Sigmoid colon (tissue), 7 donors: ENCODE measurements at places on chromosomes 3 and 15. TPM values are rescaled to one million over a fixed set of nuclear protein-coding genes. Genes with fewer than 3 reads are reported as not detected.

DNA sequence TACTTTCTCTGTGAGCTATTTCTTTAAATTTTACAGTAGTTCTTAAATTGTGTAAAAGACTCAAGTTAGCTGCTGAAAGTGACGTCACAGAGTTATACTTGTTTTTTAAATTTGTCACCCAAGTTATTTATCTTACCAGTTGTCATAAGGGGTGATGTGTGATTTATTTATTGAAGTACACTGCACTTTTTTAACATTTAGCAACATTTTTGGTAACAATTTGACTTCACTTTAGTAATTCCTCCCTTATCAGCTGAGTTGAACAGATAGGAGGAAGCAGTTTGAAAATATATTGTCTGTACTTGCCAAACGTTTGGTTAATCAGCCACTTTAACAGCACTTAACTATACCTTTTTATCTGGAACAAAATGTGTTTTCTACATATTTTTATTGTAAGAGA lies 3.8 kb downstream of the STT3B start:
- no peaks in the 10 kb centered on the region for H3K27me3 ChIP-seq
- no peak overlapping the region for H3K4me3 ChIP-seq
- no peak for DNase-seq
- no peak overlapping the region for H3K27ac ChIP-seq
- H3K36me3 ChIP-seq = no peaks in the 10 kb centered on the region

DNA sequence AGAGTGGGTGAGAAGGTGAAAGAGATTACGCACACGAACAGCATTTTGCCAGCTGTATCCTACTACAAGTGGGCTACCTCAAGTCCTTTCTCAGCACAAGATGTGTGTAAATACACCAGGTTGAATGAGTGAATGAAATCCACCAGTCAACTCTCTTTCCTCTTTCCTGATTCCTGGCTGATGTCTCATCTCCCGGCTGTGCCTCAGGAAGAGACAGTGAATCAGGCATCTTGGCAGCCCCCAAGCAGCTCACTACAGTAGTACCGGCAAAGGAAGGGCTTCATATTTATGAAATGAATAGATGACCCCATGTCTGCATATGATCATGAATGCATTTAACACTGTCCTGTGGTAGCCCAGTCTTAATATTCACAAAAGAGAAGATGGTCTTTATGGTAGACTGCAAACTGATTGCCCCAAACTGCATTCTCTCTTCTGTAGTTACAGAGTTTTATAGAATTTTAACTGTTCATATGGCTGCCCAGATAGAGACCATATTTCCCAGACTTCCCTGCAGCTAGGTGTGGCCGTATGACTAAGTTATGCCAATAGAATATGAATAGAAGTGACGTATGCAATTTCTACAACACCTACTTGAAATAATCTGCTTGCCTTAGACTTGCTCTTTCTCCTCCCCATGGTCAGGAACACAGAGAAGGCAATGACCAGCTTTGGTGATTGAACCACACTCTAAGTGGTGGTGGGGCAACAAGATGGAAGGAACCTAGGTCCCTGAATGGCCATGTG lies 22.7 kb downstream of the MGLL start:
- DNase-seq = no peak
- peaks cover 7% of the 10 kb centered on the region for H3K36me3 ChIP-seq
- H3K4me1 ChIP-seq = peaks cover 32% of the 10 kb centered on the region
- no peak overlapping the region for H3K27ac ChIP-seq

- H3K4me1 ChIP-seq = peaks cover 63% of the 10 kb centered on the region
- H3K27ac ChIP-seq = no peak overlapping the region
- H3K36me3 ChIP-seq = no peaks in the 10 kb centered on the region
- no peak overlapping the region for H3K4me3 ChIP-seq
Measured at GRCh38 chr3:172106989-172107388, 67.6 kb downstream of the FNDC3B start.

Gene GPR27
- polyA plus RNA-seq = not detected

DNA sequence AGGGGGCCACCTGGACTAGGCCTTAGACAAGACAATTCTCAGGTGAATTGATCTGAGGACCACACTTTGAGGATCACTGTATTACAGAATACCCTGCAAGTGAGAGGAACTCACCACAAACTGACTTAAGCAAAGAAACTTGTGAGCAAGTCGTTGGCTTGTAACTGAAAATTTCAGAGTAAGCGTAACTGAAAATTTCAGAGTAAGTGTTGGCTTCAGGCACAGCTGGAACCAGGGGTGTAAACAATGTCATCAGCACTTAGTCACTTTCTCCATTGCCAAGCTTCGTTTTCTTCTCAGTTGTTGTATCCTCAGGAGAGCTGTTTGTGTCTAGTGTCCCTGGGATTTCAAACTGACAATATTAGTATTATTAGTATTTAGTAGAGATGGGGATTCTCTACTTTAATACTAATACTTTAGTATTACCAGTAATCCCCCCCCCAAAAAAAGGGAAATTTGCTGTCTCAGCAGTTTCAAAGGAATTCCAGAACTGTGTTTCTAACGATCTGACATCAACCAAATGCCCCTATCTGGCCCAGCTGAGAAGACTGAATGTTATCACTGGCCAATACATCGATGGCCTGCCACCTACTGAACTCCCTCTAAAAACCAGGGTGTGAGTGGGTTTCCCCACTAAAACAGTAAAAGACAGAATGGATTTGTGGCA lies 474.4 kb downstream of the NTRK3 start:
- H3K4me1 ChIP-seq = no peaks in the 10 kb centered on the region
- DNase-seq = no peak
- H3K4me3 ChIP-seq = no peak overlapping the region
- H3K27me3 ChIP-seq = no peaks in the 10 kb centered on the region
- no peak overlapping the region for H3K27ac ChIP-seq
- no peaks in the 10 kb centered on the region for H3K36me3 ChIP-seq

Gene KCNMB3
- polyA plus RNA-seq = 0.60 TPM

GRCh38 chr3:118097226-118097625 lies 937.4 kb downstream of the IGSF11 start:
- H3K4me3 ChIP-seq = no peak overlapping the region
- H3K27me3 ChIP-seq = no peaks in the 10 kb centered on the region
- H3K36me3 ChIP-seq = no peaks in the 10 kb centered on the region
- H3K27ac ChIP-seq = no peak overlapping the region
- no peak for DNase-seq
- no peaks in the 10 kb centered on the region for H3K4me1 ChIP-seq

DNA sequence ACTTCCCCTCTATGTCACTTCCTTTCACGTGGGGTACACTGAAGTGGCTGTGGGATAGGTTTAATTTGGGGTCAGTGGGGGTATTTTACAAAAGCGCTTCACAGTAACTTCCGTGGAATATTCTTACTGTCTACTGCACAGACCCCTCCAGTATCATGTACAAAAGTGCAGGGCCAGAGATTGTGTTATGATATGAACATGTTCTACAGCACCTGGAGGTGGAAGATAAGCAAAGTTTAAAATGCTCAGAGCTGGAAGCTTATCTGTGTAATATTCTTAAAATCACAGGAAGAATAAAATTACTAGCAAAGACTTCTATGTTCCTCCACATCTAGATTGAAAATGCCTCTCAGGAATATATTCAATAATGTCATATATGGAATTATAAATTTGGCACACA lies 84.1 kb upstream of the TRIM42 start:
- no peak overlapping the region for H3K27ac ChIP-seq
- no peaks in the 10 kb centered on the region for H3K4me1 ChIP-seq
- H3K27me3 ChIP-seq = no peaks in the 10 kb centered on the region
- H3K4me3 ChIP-seq = no peak overlapping the region
- H3K36me3 ChIP-seq = no peaks in the 10 kb centered on the region

Gene PCYT1A
- 25.8 TPM for polyA plus RNA-seq

GRCh38 chr15:57647071-57647790 lies 55.5 kb downstream of the MYZAP start:
- H3K27me3 ChIP-seq = no peaks in the 10 kb centered on the region
- H3K4me3 ChIP-seq = no peak overlapping the region
- no peak overlapping the region for H3K27ac ChIP-seq
- no peaks in the 10 kb centered on the region for H3K4me1 ChIP-seq
- DNase-seq = no peak

- H3K4me1 ChIP-seq = no peaks in the 10 kb centered on the region
- H3K27ac ChIP-seq = peak overlapping the region; percentile 96
- DNase-seq = no peak
- H3K27me3 ChIP-seq = no peaks in the 10 kb centered on the region
Measured at GRCh38 chr3:149967086-149967685, 3.5 kb downstream of the PFN2 start.

GRCh38 chr3:122560680-122561079 lies 3.4 kb downstream of the PARP9 start:
- H3K27ac ChIP-seq = no peak overlapping the region
- H3K36me3 ChIP-seq = peaks cover 11% of the 10 kb centered on the region
- no peak for DNase-seq
- H3K4me1 ChIP-seq = peaks cover 47% of the 10 kb centered on the region
